ENCODE measurements at places on chromosomes 1 and 21.

DNA sequence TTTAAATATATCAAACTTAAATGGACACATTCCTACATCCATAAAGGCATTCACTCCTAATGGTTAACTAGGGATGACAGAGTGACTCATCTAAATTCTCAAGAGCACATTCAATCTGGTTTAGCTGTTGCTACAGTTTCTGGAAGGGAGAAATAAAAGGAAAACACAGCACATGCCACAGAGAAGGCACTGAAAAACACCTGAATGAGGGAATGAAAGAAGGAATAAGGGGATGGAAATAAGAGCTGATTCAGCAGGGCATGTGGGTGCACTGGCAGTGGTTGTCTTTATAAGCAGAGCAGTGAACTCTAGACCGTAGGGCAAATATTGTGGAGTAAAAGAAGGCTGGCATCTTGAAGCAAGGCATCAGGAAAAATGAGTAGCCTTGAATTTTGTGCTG, 79.3 kb downstream of the LHX4 start:
- peak; percentile 54 for DNase-seq

DNA sequence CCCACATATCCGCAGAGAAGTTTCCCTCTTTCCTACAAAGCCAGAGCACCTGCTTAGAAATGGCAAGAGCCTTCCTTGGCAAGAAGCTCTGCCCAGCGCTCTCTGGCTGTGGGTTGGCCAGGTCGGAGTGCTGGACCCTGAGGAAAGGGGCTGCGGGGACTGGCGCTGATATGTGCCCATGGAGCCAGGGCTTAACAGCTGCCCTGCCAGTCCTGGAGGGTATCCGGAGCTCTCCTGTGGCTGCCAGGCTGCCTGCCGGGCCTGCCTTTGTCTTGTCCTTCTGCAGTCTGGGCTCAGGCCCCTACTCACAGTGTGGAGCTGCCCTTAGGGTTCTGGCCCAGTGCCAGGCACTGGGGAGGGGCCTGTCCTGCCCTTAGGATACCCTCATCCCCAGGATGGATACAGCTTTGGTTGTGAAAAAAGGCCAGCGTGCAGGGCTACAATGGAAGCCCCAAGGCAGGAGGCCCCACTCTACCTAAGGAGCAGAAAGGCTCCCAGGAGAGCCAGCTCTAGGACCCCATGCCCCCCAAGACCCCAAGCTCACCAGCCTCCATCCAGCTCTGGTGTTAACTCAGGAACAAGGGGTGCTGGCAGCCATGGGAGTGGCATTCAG, 43.4 kb downstream of the KIAA1614 start:
- no peak for DNase-seq

- DNase-seq, result no peak
Measured at GRCh38 chr1:6210591-6211355, 4.9 kb downstream of the RNF207 start.

- DNase-seq, result no peak
Measured at GRCh38 chr1:156945881-156946661, 25.6 kb downstream of the LRRC71 start.

DNA sequence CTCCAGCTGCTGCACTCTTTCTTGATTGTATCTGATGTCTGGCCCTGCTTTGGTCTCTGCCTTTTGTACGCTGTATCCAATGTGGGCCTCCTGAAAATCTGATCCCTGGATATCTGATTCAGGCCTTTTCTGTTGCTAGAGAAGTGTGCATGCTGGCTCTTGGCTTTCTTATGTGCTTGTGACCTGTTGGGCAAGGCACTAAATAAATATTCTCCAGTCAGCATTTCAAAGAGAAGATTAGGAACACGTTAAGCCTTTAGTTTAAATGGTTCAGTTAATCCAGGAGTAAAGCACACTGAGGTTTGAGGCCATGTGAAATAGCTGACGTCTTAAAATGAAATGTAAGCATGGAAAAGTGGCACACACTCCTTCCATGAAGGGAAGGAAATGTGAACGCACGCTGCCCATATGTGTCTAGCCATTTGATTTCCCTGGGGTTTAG, 9.3 kb upstream of the F3 start:
- DNase-seq, result no peak

- no peak for DNase-seq
Measured at GRCh38 chr1:111463029-111463683, 10.6 kb upstream of the C1orf162 start.

- DNase-seq, result no peak
Measured at GRCh38 chr1:59653968-59654367, 160.8 kb upstream of the HOOK1 start.

DNA sequence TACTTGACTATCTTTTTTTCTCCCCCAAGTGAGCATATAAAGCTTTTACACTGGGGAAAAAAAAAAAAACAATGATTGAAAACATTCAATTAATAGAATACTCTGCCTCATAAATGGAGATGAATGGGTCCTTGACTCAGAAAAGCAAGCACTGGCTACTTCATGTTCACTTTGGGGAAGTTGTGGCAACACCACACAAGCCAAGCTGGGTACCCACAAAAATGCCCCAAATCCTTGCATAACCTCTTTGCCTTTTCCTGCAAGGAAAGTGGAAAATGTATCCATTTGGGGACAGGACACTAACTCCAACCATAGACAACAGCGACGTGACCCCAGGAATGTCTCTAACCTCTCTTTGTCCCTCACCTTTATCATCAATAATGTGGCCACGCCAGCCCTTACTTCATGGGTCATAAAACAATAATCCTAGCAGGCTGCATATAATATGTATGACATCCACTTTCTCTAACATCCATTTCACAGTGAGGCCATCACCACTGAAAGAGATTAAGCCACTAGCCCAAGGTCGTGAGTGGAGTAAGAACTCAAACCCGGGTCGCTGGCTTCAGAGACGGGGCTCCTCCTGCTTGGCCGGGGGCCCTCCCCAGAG, 2.3 kb downstream of the ECE1 start:
- no peak for DNase-seq

All from AG04449 (cell line).